ENCODE measurements at places on chromosomes 12 and 14.

GRCh38 chr12:9634969-9635754 lies 27.4 kb upstream of the KLRB1 start:
- DNase-seq: no peak

DNA sequence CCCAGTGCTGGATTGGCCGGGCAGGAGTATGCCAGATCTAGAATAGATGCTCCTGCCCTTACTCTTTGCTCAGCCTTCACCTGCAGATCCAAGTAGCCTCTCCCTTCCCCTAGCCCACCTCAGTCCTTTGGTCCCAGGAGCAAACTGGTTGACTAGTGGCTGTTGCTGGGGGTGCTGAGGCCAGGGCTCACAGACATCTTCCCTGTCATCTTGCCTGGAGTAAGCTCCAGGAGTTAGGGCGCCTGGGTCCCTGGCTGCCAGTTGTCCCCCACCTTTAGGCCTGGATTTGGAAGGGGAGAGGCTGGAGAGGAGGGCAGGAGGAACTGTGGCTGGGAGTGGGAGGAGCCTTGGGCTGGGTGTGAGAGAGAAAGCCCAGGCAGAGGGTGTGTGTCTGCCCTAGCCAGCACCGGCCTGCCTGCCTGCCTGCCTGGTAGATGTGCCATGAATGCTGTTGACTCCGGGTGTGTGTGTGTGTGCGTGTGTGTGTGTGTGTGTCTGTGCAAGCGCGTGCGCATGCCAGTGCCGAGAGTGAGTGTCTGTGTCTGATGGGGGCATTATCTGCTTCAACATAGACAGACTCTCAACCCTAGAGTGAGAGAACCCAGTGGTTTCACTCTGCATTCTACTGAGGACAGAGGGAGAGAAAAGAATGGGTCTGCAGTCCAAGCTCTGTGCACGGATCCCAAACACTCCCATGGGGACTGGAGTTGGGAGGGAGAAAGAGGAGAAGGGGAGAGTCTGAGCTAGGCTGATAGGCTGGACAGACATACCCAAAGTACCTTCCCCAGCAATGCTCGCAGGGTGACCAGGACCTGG lies 845 bp upstream of the RARG start:
- DNase-seq: no peak

DNA sequence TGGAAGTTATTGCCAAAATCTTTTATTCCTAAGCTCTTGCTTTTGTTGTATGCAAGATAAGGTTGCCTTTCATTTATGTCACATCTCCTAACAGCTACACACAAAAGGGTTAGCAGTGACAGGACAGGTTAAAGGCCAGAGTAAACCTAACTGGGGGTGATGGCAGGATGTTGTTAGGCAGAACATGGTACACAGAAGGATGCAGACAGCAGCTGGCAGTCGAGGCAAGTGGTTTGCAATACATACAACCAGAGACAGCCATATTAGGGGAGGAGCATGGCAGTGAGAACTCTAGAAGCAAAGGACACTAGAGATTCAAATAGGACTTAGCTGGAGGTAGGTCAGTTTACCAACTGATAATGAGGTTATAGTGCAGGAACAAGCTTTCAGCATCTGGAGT lies 2.7 kb upstream of the ABCD2 start:
- no peak for DNase-seq

- DNase-seq: no peak
Measured at GRCh38 chr14:82055515-82056115, 522.0 kb upstream of the SEL1L start.

DNA sequence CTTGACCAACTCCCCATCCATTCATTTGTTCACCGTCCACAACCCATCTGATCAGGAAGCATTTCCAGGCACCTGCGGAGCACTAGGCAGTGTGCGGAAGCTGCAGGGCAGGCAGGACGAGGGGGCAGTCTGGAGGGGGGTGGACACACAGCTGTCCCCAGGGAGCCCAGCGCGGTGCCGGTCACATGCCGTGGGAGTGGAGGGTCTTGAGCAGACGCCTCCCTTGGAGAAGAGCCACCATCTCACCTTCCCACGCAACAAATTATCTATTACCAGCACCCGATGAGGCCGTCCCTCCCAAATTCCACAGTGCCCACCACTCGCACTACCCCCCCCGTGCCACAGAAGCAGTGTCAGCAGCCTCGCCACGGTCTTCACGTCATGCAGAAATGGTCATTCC lies 10.8 kb downstream of the DLK1 start:
- no peak for DNase-seq

- no peak for DNase-seq
Measured at GRCh38 chr12:94819011-94819410, 168.7 kb upstream of the TMCC3 start.

GRCh38 chr14:91103116-91103515 lies 10.8 kb upstream of the DGLUCY start:
- no peak for DNase-seq

DNA sequence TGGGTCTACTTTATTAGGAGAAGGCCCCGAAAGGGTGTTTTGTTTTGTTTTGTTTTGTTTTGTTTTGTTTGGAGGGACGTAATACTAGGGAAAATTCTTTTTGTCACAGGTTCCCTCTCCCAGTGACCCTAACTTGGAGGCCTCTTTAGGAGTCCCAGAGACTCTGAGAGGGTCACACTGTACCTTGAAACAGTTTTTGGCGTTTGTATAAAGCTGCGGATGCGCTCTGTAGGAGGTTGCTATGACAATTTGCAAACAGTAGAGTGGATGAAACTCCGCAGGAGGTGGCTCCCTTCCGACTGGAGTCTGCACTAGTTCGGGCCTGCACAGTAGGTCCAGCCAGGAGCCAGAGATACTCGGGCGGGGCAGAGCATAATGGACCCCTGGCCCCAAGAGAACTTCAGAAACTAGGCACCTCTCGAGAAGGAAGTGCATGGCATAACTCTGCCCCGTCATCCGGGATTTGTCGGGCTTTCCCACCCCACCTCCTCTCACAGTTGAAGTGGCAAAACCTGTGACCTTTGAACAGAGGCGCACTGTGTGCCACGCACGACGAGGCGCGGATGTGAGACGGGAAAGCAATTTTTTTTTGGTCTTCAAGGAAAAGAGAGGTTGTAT lies 1.3 kb upstream of the DYRK2 start:
- DNase-seq: no peak

GRCh38 chr12:106140223-106140986 lies 1.7 kb upstream of the NUAK1 start:
- DNase-seq: no peak

DNA sequence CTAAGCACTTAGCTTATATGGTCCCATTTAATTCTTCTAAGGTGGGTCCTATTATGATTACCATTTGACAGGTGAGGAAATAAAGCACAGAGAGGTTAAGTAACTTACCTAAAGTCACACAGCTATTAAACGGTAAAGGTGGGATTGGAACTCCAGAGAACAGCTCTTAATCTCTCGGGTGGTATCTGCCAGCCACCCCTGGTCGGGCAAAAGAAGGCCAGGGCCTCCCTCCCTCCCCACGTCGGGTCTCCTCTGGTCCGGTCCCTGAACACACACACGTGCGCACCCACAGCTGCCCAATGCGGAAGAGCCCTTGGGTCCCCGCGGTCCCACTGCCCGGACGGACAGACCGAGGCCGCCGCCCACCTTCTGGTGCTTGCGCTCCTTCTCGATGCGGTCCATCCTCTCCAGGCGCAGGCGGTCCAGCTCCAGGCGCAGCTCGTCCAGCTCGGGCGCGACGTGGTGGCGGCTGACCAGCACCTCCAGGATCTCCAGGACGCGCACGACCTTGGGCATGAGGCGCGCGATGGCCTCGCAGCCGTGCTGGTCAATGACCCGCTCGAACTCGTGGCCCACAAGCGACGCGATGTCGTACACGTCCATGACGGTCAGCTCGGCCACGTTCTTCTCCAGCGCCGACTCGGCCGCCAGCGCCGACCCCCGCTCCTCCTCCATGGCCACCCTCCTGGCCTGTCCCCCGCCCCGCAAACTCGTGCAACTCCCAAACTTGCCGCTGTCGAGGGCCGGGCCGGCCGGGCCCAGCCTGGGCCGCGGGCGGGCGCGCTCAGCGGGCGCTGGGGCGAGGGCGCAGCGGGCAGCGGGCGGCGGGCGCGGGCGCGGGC lies 490 bp downstream of the RILPL1 start:
- DNase-seq: peak; percentile 8

DNA sequence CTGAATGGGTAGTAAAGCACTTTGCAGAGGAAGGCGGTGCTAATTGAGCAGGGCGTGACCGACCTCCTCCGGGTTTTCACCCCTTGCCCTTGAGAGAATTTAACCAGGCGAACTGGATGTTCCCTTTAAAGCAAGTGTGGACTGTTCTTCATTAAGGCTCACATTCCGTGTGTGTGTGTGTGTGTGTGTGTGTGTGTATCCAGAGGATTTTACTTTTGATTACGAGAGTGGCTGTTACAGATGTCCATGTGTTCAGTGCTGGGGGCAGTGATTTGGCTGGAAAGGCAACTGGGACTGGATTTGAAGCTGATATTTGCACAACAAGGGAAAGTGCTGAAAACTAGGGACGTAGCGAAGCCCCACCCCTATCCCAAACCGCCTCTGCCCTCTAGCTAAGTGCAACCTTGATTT lies 2.2 kb downstream of the TMEM132C start:
- no peak for DNase-seq

- DNase-seq: no peak
Measured at GRCh38 chr14:90700933-90701776, 115.1 kb downstream of the TTC7B start.

GRCh38 chr14:34021096-34021495 lies 70.2 kb upstream of the EGLN3 start:
- DNase-seq: no peak

- no peak for DNase-seq
Measured at GRCh38 chr14:85529803-85530574, at the start of gene FLRT2. Gene FLRT2 (plus strand): TSS chr14:85530144. CDS start chr14:85621515, 91,371 bp downstream.

DNA sequence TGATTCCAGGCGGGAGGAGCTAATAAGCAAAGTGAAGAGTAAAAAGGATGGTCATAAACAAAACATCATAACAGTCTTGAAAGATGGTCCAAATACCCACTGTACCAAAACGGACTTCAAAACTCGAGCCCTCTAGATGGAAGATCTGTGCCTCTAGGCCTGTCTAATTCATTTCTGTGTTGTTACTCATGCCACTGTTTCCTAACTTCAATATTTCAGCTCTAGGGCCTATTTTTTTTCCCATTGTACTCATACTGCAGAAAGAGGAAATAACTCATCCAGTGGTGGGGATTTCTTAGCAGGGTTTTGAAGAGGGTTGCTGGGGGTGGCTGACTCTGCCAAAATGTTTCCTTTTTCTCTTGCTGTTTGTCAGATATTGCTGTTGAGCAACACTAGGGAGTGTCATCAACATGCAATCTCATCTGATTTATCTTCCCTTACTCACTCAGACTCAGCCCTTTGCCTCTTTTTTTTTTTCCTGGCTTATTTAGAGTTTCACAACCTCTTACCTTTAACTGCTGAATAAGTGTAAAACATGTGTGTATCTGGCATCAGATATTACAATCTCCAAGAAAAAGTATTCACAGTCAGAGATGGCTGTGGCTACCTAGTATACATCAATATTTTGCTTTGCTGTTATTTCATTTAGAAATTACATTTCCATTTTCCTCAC lies 189.6 kb downstream of the DUSP6 start:
- no peak for DNase-seq

- no peak for DNase-seq
Measured at GRCh38 chr12:12645485-12645884, 33.8 kb downstream of the CREBL2 start.

GRCh38 chr12:108187831-108188230 lies 58.7 kb downstream of the WSCD2 start:
- no peak for DNase-seq

DNA sequence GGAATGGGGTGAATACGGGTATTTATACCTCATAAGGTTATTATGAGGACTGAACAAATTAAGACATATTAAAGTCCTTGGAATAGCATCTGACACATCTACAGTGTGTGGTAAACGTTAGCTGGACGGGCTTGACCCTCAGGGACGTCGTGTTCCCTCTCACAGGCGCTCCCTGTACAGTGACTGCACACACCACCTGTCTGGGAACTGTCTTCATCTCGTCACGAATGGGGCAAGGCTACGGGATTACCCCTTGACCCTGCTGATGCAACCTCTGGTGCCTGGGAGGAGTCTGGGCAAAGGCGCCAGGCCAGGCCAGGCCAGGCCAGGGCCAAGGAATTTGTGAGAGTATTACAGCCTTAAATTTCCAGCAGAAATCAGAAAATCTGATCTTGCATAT lies 191.1 kb downstream of the CALM1 start:
- DNase-seq: no peak

DNA sequence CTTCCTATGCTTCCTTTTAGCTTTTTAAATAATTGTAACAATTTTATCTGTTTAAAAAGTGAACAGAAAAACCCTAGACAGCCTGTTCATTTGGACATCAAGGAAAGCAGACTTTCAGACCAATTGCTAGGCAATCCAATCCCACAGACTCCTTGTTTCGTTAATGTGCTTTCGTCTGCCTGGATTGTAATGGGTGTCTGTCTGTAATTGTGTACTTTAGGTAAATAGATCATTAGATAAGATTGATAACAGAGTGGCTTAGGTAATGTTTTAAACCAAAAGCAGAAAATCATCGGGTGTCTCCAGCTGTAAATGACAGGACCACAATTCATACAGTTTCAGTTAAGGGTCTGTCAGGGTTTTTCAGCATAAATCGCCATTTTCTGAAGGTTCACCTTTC lies 19.6 kb downstream of the CCDC60 start:
- no peak for DNase-seq

GRCh38 chr12:51108136-51108535 lies 24.7 kb upstream of the CSRNP2 start:
- no peak for DNase-seq

DNA sequence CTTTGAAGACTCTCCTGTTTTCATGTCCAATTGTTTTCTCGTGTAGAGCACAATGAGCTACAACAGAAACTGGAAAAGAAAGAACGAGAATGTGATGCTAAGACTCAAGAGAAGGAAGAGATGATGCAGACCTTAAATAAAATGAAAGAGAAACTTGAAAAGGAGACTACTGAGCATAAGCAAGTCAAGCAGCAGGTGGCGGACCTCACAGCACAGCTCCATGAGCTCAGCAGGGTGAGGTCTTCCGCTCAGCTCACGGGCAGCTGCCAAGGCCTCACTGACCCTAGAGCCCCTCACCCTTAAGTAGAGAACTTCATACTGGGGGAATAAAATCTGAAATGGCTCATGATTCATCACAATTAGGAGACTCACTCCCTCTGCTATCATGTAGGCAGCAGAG lies 134.7 kb downstream of the GPR135 start:
- no peak for DNase-seq

GRCh38 chr14:84591827-84592445 lies 938.0 kb upstream of the FLRT2 start:
- DNase-seq: no peak

GRCh38 chr14:30484201-30484600 lies 74.8 kb upstream of the G2E3 start:
- DNase-seq: no peak

GRCh38 chr12:88237954-88238353 lies 95.8 kb downstream of the TMTC3 start:
- DNase-seq: no peak

GRCh38 chr12:19533567-19533966 lies 94.3 kb downstream of the AEBP2 start:
- DNase-seq: no peak

GRCh38 chr14:37195327-37195726 lies 2.4 kb upstream of the MIPOL1 start:
- DNase-seq: no peak
